ENCODE measurements at places on chromosomes 2 and 18. TPM values are rescaled to one million over a fixed set of nuclear protein-coding genes. Genes with fewer than 3 reads are reported as not detected.

Gene LRRC30
- not detected for total RNA-seq

Gene KRTCAP3
- not detected for total RNA-seq

Gene ASTL
- not detected for total RNA-seq

Gene KCNG3
- total RNA-seq = 0.91 TPM

Gene GCG
- total RNA-seq = not detected

Gene ACMSD
- not detected for total RNA-seq

Gene GAL3ST2
- 1.7 TPM for total RNA-seq

Gene ABCB11
- total RNA-seq = not detected

Gene SLC4A5
- total RNA-seq = not detected

Gene GPR155
- 23.3 TPM for total RNA-seq

Gene MAPK4
- not detected for total RNA-seq

Gene GPR45
- total RNA-seq = not detected

Gene CLEC4F
- total RNA-seq = not detected

Gene GTF2A1L
- total RNA-seq = not detected

Gene OXER1
- not detected for total RNA-seq

Gene EVX2
- total RNA-seq = not detected

Gene RAX
- total RNA-seq = not detected

Gene ADD2
- 13.3 TPM for total RNA-seq

Gene GRHL1
- not detected for total RNA-seq

Gene PLEK
- total RNA-seq = not detected

Gene TRIM43
- not detected for total RNA-seq

Gene PRKAG3
- total RNA-seq = not detected

Gene MEP1B
- total RNA-seq = not detected

Gene MTCL1
- total RNA-seq = 15.1 TPM

Gene CDK15
- total RNA-seq = 6.5 TPM

Gene SH3RF3
- 0.82 TPM for total RNA-seq

Gene DYNAP
- total RNA-seq = not detected

Gene COBLL1
- total RNA-seq = 0.89 TPM

Gene C2orf66
- total RNA-seq = not detected

Gene L3MBTL4
- total RNA-seq = not detected

Gene CENPA
- 19.8 TPM for total RNA-seq

Gene ELOA2
- total RNA-seq = not detected

All from MG63 (cell line).